ENCODE measurements at places on chromosomes 12 and 14.

- no peak for DNase-seq
Observed at GRCh38 chr12:10900530-10900929, 8.8 kb downstream of the TAS2R13 start.

GRCh38 chr14:63496837-63497400, 46.3 kb downstream of the PPP2R5E start:
- DNase-seq = no peak

- DNase-seq = no peak
Observed at GRCh38 chr12:69620077-69620476, 9.4 kb upstream of the LRRC10 start.

DNA sequence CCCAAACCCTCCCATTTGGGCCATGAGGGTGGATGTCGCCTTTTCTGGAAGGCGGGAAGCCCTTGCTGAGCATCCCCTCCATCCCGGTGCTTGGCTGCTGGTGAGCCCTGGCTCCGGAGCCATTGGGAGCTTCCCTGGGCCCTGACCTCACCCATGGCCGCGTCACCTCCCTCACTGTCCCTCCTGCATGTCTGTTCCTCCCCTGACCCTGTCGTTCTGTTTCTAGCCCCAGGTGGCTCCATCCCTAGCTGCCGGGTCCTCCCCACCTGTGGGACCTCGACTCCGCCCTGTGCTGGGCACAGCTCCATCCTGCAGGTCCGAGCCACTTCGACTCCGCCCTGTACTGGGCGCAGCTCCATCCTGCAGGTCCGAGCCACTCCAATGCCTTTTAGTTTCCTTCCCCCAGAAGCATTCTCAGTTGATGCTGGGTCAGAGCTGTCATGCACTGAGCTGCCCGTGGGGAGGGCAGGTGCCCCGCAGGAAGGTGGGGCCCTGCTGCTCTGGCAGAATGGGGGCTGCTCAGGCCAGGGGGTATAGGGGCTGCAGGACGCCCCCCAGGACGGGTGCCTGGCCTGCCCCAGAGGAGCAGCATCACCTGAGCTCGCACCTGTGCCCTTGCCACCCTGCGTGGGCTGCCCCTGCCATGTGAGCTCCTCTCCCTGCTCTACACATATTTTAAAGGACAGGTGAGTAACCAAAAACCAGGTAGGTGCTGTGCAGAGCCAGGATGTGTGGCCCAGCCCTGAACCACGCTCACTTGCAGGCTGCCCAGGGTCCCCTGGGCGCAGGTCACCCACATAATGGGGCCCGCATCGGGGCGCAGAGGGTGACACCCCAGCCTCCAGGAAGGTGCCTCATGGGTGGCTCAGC, 19.0 kb downstream of the NOC4L start:
- DNase-seq = no peak

DNA sequence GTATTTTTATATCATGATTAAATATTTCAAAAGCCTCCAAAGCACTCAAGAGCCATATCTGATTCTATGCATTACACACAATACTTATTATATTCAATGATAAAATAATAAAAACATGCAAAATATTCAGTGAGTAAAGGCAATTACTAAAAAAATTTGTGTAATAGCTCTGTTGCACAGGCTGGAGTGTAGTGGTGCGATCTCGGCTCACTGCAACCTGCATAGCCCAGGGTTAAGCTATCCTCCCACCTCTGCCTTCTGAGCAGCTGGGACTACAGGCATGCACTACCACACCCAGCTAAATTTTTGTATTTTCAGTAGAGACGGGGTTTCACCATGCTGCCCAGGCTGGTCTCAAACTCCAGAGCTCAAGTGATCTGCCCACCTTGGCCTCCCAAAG, 45.4 kb downstream of the SBNO1 start:
- DNase-seq = no peak

DNA sequence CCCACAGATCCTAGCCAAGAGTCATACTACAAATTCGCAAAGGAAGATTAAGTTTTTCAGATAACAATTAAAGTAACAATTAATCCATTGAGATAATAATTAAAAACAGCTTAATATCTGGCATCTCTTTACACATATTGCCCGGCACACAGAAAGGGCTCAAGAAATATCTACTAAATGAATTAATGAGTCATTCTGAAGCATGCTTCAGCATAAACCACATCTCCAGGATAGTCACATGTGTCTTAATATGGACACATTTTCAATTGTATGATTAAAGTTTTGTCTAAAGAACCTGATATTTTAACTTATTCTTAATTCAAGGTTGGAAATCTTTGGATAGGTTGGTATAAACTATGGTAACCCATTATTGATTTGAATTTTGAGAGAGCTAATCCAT, 9.6 kb downstream of the ITPR2 start:
- no peak for DNase-seq

DNA sequence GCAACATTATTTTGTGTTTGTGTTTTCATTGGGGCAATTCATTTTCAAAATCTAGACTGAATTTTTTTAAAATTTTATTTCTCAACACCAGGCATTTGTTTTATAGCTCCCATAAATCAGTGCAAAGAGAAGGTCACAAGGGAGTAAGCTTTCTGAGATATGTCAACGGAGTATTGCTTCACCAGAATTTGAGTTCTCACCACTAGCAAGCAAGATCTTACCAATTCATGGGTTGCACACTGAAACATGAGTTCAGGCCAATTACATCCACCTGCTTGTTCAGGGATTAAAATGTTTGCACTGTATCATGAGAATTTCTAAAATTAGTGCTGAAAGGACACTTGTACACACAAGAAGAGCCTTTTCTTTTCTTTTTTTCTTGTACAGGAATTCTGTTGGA, 121.9 kb downstream of the CAND1 start:
- DNase-seq = no peak

- no peak for DNase-seq
Observed at GRCh38 chr12:83958997-83959396, 953.6 kb downstream of the SLC6A15 start.

DNA sequence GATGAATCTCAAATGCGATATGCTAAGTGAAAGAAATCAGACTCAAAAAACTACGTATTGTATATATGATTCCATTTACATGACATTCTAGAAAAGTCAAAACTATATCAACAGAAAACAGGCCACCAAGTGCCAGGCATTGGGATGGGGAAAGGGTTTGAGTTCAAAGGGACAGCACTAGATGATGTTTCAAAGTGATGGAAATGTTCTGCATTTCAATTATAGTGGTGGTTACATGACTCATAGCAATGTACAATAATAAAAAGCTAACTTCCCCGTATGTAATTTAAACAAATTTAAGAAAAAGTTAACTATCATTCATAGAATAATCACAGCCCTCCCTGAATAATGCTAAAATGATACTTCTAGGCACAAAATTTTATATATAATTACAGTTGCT, 13.5 kb downstream of the HECTD1 start:
- no peak for DNase-seq

DNA sequence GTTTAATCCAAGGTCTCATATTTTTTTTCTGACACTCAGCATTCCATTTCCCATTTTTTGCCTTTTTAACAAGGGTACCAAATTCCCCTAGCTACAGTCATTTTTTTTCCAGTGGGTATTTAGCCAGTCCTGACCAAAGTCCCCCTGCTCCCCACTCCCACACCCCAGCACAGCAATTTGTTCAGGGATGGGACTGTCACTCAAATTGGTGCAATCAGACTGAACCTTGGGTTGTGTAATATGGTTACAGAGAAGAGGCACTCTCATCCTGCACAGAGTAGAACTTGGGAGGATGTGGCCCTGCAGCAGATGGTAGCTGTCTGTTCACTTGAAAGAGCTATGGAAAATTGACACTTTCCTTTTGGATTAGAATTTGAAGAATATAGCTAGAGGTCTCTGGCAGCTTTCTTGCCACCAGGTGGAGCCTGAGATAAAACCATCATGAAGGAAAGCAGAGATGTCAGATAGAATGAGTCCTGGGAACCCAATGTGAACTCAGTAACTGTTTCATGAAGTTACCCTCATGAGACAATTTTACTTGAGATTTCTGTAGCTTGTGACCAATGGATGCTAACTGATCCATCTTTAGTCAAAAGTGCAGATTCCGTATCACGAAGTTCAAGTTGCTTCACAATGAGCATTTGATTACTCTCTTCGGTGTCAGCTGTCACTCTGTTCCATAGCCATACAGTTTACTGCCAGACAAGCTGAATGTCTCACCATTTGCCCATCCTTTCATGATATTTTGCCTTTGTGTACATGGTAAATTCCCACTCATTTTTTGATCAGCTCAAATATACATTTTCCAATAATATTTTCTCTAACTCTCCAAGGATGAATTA, 394.0 kb upstream of the SYT1 start:
- no peak for DNase-seq

GRCh38 chr14:101977311-101978071, 13.1 kb downstream of the DYNC1H1 start:
- DNase-seq = no peak

DNA sequence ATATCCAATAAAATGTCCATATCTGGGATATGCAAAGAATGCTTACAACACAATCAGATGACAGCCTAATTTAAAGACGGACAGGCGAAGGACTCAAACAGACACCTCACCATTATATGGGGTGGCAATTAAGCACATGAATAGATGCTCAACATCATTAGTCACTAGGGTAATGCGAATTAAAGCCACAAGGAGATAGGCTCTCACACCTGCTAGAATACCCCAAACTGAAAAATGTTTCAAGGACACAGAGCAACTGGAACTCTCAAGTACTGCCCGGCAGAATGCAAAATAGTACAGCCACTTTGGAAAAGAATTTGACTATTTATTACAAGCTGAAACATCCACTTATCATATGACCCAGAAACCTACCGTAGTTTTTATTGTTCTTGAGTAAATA, 42.9 kb downstream of the FERMT2 start:
- DNase-seq = no peak

All from type B pancreatic cell (in vitro differentiated cells).